T1000 (cell line): ENCODE measurements at places on chromosomes 12 and 14.

DNA sequence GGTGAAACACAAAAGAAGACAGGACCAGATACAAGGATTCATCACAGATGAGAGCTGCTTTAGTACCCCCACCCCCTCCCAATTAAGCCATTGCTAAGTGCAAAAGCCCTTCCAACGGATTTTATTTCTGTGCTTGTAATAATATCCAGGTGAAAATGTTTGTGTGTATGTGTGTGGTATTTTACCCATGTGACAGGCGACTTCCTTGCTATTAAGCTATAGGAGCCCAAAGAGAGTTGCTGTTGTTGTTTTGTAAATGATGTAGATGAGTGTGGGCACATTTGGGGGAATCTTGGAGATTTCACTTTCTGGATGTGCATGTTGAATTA, 3.2 kb upstream of the HOXC4 start:
- DNase-seq, result no peak

DNA sequence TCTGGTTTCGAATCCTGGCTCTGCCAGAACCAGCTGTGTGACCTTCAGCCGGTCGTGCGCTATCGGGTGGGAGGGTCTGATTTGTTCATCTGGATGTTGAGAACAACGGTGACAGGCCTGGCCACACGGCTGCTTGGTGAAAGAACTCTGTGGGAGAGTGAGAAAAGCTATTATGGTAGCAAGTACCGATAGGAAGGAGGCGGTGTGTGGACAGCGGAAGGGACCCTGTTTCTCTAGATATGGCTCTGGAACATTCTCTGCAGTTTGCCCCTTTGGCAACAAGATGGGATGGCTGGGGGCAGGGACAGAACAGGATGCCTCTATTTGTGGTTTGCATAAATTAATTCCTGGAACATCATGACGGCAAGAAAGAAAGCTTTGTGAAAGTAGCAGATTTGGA, 347.3 kb downstream of the AACS start:
- DNase-seq, result no peak

DNA sequence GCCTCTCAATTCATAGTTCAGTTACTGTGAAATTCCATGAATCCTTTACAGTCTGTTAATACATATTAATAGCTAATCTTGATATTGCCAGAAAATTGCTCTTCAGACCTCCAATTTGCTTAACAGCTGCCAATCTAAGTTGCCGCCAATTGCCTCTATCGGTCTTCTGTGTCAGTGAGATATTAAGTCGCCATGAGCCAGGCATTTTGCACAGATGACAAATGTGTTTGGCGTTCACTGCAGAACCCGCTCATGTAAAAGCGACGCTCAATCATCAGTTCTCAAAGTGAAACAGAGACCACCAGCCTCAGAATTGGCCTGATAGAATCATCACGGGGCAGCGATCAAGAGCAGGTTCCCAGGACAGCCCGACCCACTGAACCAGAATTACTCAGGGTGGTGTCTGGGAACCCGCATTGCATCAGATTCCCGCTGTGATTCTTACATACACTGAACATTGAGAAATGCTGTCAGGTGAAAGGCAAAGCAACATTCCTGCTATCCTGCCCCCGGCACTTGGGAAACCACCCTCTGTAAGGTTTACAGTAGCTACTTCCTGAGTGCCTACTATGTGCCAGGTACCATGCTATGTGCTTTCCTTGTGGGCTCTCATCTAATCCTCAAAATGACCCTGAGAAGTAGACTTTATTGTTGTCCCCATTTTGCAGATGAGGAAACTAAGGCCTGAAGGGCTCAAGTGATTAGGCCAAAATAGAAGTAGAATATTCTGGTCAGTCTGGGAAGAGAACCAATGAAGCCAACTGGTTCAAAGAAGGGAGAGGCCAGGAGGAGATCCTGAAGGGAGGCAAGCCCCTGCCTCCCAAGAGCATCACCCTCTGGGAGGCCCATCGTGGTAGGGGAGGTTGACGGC, 216.4 kb downstream of the SLC41A2 start:
- no peak for DNase-seq

GRCh38 chr12:32336261-32336660, 63.1 kb upstream of the FGD4 start:
- DNase-seq, result no peak

DNA sequence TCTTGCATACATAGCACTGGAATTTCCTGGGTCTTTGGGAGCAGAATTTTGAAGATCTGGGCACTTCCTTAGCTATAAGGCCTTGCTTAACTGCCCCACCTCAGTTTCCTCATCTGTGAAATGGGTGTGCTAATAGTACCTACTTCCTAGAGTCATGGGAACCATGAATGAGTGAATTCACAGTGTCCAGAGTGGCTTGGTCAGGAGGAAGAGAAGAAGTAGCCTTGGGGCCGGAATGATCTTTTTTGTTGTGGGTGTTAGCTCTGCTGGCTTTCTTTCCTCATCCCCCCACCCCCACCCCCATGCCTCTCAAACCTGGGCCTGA, 2.4 kb downstream of the SH2B3 start:
- DNase-seq, result no peak

DNA sequence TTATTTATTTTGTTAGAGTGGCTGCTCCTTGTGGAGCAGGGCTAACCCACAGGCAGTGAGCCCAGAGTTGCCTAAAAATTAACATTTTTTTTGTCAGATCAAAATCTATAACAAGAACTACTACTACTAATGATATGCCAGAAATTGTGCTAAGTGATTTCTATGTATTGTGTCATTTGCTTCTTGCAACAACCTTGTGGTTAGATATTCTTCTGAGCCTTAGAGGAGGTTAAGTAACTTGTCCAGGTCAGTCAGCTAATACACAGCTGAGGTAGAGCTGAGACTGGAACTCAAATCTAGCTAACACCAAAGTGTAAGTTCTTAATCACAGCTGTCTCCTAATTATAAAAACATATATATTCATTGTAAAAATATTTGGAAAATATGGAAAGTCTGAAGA, 29.8 kb downstream of the CFL2 start:
- DNase-seq, result no peak

GRCh38 chr12:51866762-51867161, 18.2 kb upstream of the FIGNL2 start:
- DNase-seq, result no peak

DNA sequence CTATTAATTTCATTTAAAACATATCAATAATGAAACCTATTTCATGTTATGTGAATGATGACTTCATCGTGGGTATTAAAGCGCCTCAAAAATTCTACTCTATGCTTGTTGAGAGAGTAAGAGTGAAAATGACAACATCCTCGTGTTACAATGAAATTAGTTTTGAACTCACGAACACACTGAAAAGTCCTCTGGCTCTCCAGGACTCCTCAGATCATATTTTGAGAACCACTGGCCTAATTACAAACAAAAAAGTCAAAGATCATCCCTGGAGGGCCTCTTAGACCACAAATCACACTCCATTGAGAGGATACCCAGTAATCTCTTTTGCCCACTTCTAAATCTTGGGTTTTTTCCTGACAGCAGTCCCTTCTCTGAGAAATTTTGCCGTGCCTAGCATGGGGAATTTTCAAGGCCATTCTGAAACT, 19.1 kb downstream of the DAAM1 start:
- no peak for DNase-seq

GRCh38 chr14:100587086-100587762, at the start of gene BEGAIN:
Gene BEGAIN (minus strand): TSS chr14:100587417. CDS start chr14:100587290, 127 bp downstream.
- no peak for DNase-seq

GRCh38 chr14:77186911-77187648, 5.5 kb downstream of the TMEM63C start:
- no peak for DNase-seq

DNA sequence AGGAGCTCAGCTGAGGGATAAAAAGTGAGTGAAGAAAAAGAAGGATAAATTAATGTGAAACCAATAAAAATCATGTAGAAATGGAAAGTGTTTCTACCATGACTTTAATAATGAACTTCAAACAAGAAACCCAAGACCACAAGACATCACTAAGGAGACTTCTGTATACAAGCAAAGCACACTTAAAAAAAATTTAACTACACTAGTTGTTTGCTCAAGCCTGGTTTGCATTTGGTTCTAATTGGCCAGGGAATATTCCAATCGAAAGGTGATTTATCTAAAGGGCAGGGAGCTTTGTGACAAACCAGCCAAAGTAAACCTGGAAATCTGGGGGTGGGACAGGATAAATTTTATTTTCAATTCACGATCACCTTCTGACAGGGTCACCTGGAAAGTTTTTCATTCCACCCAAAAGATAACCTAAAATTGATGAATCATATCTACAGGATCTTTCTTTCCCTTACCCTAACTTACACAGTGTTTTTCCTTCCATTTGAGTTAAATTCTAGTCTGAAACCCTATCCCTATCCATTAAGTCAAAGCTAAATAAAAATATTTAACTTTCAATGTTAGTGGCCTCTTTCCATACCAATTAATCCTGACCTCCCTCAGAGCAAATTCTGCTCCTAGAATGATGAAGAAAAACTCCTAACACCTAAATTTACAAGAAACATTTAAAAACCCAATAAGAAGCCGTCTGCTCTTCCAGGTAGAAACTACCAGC, 2.6 kb downstream of the EGLN3 start:
- no peak for DNase-seq

- no peak for DNase-seq
Observed at GRCh38 chr12:54338698-54339296, 13.9 kb downstream of the COPZ1 start.
